ENCODE measurements at places on chromosomes 5 and 9.

DNA sequence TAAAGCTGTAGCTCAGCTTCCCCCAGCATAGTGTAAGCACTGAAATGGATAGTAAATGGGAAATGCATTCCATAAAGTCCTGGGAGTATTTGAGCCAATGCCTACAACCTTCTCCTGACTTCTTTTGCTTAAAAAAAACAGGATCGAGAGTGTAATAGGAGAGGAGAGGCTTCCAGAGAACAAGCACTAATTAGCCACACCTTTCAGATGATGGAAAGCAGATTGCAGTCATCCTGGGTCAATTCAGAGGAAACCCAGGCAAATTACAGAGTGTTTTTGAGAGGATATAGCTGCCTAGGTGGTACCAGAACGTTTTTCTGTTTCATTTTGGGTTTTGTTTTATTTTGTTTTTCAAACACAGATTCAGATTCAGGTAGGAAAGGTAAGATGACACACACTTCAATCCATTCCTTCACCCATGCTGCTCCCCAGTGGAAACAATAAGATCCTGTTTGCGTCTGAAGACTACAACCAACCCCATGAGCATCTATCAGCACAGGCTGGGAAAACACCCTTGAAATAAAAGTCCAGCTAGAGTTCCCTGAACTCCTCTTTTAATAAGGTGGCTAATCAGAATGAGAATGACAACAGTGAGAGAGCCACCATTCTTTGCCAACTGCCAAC, 95.6 kb downstream of the RFK start:
- DNase-seq: no peak

DNA sequence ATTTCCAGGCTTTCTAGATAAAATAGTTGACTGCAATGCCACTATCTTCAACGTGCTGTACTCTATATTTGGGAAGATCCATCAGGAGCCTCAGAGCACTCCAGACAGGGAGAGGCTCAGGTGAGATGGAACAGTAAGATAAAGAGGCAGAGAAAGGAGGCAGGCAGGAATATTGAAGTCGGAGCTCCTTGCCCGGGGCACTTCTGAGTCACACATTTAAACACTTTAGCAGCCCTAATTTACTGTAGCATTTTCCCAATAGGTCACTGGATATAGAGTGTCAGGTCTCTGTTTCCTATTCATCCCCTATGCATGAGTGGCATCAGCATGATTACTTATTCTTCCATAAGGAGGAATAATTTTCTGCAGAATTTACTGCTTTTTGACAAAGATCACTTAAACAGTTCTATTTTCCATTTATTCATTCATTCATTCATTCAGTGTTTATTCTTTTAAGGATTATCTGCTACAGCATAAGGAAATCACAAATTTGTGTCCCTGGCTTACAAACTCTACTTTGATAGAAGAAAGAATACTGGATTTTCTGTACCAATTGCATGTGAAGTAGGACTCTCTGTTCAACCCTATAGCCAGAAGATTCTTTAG, 170.7 kb downstream of the MAPKAP1 start:
- DNase-seq: no peak

- no peak for DNase-seq
Observed at GRCh38 chr9:68941780-68942459, 72.0 kb downstream of the PRKACG start.

GRCh38 chr5:70440-70839, 21.5 kb upstream of the PLEKHG4B start:
- no peak for DNase-seq

DNA sequence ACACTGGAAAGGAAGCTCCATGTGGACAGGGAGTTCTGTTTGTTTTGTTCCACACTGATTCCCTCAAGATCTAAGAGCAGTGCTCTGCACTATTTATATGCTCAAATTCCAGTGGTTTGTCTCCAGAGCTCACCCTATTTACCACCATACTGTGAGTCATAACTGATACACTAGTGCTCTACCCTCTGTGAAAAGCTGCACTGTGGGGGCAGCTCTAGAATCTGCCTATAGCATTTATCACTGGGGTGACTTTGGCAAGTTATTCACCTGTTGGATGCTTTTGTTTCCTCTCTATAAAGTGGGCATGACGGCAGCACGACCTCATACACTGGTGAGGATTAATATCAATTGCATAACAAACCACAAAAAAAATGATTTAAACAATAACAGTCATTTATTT, 307.8 kb downstream of the NR2F1-AS1 start:
- DNase-seq: no peak

GRCh38 chr5:36575361-36575781, 31.0 kb upstream of the SLC1A3 start:
- DNase-seq: no peak

DNA sequence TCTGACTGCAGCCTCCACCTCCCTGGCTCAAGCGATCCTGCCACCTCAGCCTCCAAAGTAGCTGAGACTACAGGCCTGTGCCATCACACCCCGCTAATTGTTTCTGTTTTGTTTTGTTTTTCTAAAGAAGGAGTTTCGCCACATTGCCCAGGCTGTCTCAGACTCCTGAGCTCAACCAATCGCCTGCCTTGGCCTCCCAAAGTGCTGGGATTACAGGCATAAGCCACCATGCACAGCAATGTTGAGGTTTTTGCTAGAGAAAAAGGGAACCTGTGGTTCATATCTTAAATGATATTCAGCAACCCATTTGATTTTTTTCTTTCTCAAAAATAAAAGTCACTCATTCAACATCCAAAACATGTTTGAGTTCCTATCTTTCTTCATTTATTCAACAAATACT, 20.4 kb upstream of the DELE1 start:
- peak; percentile 61 for DNase-seq

DNA sequence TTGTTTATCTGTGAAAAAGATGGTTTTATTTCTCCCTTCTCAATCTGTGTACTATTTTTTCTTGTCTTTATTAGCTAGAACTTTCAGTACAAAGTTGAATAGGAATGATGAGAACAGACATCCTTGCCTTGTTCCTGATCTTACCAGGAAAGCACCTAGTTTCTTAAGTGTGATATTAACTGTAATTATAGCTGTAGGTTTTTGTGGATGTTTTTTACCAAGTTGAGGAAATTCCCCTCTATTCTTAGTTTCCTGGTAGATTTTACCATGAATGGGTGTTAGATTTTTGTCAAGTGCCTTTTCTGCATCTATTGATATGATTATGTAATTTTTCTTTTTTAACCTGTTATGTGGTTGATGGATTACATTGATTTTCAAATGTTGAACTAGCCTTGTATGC, 68.7 kb downstream of the KCNN2 start:
- DNase-seq: no peak

DNA sequence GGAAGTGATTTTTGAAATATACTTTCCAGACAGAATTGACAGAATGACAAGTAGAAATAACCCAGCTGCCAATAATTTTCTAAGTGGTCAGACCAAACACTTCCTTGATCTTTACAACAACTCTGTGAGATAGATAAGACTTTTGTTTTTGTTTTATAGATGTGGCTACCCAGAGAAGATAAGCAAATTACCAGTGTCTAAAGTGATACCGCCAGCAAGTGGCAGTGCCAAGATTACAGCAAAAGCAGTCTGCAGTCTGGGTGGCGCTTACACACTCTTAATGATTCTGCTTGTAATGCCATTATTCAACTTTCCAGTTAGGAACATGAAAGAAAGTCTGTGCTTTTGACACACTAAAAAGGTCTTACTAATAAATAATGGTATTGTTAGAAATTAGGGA, 92.1 kb downstream of the HCN1 start:
- no peak for DNase-seq

DNA sequence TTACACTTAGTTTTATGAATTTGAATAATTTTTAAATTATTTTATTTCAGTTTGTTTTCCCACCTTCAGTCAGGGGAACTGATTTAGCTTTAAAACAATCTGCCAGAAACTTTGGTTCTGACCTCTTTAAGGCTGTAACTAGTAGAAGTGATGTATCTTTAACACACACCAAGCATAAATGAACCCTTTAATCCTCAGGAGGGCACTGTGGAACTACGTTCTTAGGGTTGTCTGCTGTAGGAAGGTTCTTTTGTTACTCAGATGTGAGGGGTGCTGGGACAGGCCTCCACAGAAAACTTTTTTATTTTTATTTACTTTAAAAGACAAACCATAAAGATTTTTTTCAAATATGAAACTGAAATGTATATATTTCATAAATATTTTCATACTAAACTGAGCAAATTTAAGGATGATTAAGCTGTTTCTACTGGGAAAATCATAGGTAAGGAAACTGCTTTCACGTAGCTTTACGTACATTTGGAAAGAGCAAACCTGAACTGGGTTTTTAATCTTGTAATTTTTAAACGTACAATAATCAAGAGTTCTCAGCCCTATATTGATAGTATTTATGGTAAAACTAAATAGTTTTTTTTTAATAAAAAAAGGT, 5.3 kb downstream of the KLF4 start:
- DNase-seq: no peak

DNA sequence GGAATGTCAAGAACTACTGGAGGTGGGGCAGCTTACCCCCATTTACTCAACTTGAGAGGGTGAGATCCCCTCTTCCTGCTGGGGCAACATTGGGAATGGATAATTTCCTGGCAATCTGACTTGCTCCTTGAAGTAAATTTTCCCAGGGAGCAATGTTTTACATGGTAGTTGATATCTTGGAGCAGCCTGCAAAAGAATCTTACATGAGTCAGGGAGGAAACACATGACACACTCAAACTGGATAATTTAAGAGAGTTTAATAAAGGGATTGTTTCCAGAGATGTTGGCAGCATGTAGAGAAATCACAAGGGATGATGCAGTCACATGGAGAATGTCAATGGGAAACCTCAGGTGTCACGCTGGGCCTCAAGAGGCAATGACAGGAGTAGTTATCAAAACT, 212.5 kb downstream of the GAS1 start:
- no peak for DNase-seq

DNA sequence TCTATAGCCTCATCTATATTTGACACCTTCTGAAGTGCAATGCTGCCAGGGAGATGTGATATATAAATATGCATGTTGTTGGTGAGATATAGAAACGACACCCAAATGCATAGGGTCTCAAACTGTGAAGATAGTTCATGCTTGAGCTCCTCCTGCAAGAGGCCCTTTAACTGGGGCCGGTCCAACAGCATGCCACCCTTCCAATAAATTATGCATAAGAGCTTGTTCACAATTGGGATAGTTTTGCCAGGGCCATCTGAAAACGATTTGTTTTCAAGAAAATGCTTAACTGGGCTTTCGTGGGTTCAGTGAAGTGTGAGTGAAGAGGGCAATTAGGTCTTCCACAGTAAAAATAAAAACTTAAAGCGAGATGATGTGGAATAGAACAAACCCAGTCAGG, 424.2 kb upstream of the WWC1 start:
- DNase-seq: no peak

DNA sequence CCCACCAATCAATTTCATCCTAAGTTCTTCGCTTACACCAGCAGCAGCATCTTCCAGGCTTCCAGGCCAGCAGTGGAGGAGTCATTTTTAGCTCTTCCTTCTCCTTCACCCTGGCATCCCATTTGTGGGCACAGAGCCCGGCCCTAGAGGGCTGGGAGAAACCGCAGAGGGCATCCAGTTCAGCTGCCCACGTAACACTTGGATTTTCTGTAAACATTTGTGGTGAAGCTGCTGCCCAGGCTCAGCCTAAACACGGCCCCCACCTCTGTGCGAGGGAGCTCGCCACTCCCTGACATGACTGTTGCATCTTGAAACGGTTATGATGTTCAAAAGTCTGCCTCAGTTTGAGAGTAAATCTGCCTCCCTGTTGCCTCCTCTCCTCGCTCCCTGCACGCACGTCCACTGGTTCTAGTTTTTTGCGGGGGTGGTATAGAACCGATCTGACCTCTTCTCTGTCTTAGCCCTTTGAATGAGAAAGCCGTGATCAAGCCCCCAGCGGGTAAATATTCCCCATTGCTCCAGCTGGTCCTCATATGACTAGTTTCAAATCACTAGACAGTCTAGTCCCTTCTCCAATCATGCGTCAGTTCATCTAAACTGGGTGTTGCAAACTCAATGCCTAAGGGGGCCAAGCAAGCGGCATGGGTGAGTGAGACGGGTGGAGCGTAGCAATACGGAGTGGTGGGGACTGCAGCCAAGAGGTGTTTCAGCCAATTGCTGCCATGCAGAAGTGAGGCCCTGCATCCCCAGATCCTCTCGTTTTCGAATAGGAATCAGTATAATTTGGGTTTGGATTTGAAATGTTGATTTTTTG, 34.9 kb upstream of the N4BP3 start:
- no peak for DNase-seq

DNA sequence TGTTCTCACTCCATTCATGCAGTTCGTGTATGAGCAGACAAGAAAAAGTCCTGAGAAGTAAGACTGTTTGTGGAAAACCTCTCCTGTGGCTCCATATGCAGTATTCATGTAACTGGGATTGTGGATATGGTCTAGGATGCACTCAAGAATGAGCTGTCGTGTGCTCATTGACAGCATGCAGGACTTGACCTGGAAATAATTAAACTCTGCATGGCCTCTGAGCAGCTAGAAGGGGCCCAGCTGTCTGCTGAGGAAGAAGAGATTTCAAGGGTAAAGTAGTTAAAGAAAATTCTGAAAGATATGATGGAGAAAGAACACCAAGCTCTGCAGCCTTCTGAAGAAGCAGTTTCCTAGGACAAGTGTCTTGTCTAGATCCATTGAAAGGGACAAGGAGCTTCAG, 89.4 kb downstream of the KCTD16 start:
- no peak for DNase-seq

GRCh38 chr5:97000391-97000790, 64.5 kb downstream of the LNPEP start:
- no peak for DNase-seq

GRCh38 chr9:130843049-130843908, 8.2 kb downstream of the ABL1 start:
- DNase-seq: no peak

DNA sequence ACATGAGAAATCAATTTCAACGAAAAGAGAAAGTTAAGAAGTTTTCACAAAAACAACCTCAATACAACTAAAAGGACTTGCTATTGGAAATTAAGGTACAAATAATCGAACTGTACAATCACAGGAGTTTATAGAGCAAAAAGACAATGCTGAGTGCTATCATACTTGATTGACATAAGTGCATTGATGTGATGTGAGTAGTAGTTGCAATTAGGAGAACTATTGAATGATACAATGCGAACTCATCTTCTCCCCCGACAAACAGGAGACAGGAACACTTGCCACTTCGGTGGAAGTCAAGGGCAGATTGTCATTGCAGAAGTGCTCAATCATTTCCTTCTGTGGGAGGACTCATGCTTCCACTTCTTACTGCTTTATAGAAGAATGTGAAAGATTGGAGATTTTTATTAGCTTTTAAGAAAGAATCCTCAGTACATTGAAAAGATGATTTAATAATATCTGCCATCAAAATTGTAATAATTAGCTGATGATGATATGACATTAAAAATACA, 276.6 kb upstream of the MPDZ start:
- DNase-seq: no peak

GRCh38 chr5:169757016-169757415, 119.9 kb downstream of the DOCK2 start:
- no peak for DNase-seq
